ENCODE measurements at places on chromosomes 2 and 18.
A peak's percentile ranks its signal among the peaks of the same experiment; 100 is the strongest.

- no peak for DNase-seq
Measured at GRCh38 chr18:14026199-14026598, 106.0 kb downstream of the ZNF519 start.

DNA sequence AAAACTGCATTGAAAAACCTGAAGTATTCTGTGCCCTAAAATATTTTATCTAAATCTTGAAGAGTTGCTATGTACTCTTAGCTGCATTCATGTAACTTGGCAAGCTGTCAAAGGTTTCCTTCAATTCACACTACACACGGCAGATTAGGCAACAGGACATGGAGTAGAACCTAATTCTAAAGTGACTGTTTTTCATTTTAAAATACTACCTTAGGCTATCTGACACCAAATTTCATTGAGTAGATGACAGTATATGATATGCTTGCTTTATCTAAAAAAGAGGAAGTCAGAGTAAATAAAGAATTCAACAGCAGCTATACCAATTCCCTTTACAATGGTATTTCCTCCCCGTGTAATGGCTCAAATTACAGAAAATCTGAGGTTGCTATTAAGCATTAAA, 45.4 kb downstream of the EXOC6B start:
- peak; percentile 52 for DNase-seq

- no peak for DNase-seq
Measured at GRCh38 chr2:38665854-38666555, at the start of gene GALM. Gene GALM (plus strand): TSS chr2:38666114. CDS start chr2:38666162, 48 bp downstream.

GRCh38 chr2:209565896-209566582, 142.2 kb downstream of the MAP2 start:
- DNase-seq: peak; percentile 6

DNA sequence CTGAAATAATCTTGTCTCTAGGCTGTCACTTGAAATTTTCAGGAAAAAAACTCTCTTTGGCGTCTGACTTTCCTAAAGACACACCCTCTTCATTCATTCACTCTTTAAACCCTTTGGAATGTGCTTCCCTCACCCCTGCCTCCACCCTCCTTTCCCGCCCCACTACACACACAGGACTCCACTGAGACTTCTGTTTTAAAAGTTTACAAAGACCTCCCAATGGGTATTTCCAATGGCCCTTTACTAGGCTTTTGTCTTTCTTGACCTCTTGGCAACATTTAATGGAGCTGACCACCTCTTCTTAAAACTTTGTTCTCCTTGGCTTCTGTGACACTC, 96.1 kb downstream of the RBMS1 start:
- no peak for DNase-seq

GRCh38 chr2:219570924-219571310, 422 bp downstream of the OBSL1 start:
- no peak for DNase-seq

DNA sequence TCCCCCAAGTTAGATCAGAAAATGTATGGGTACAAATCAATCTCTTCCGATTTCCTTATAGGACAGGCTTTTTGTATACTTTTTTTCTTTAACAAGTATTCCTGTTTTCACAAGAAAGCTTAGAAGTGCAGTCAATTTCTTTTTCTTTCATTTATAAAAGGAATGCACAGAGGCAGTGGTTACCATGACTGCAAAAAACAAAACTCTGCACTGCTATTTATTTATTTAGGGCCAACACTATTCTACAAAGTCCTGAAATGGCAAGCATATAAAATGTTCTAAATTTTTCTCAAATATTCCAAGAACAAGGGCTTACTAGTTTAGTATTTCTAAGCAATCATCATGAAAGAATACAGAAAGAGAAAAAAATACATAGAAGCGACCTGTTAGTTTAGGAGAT, 22.2 kb downstream of the ATAD2B start:
- no peak for DNase-seq

DNA sequence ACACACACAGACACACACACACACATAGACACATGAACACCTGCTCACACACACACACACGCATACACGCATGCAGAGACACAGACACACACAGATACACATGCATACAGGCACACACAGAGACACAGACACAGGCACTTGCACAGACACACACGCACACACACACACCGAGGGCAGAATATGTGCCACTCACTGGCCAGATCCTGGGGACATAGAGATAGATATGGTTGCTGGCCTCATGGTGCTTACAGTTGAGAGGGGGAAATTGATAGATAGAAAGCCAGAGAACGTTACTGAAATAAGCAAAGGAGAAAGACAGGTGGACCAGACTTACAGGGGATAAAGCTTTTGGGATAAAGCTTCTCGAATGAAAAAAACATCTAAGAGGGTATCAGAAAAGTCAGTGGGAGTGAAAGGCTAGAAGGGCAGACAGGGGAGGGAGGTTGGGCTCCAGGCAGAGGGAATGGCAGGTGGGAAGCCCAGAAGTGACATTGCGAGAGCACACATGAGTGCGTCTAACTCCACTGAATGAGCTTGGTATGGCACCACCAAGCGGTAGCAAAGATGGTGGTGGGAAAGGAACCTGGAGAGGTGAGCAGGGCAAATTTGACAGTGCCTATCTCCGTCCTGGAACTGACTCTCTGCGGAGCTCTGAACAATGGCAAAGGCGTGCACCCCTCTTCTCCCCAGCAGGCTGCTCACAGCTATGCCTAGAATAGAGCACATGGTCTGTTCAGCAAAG, 390.1 kb upstream of the TRIB2 start:
- no peak for DNase-seq

DNA sequence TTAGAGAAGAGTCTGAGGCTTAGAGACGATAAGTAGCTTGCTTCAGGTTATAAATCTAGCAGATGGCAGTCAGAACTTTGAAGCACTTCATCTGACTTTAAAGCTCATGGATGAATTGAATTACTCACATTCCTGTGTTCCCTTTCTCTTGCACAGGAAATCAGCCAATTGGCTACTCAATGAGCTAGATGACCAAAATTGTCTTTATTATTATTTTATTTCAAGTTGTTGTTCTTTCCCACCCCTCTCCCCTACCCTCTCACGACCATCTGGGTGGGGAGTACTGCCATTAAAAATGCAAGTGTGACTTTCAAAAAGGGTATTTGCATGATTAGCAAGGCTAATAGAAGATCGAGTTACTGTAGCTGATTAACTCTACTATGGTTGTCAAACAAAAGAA, 491.1 kb downstream of the NR4A2 start:
- no peak for DNase-seq

- peak; percentile 44 for DNase-seq
Measured at GRCh38 chr2:162301151-162301804, 17.2 kb downstream of the IFIH1 start.

DNA sequence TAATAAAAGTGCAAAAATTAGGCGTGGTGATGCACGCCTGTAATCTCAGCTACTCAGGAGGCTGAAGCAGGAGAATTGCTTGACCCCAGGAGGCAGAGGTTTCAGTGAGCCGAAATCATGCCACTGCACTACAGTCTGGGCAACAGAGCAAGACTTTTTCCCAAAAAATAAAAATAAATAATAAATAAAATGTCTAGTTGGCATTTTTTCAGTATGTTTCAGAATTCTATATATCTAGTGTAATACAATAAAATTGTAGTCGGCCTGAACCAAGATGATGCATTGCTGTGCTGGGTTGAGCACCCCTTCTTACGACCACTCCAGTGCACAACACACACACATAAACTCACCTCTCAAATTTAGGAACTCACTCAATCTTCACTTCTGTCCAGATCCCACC, 108.2 kb downstream of the XIRP2 start:
- no peak for DNase-seq

GRCh38 chr2:208892203-208892602, 485.6 kb downstream of the PTH2R start:
- no peak for DNase-seq

- no peak for DNase-seq
Measured at GRCh38 chr2:42216694-42217093, 47.5 kb downstream of the EML4 start.

DNA sequence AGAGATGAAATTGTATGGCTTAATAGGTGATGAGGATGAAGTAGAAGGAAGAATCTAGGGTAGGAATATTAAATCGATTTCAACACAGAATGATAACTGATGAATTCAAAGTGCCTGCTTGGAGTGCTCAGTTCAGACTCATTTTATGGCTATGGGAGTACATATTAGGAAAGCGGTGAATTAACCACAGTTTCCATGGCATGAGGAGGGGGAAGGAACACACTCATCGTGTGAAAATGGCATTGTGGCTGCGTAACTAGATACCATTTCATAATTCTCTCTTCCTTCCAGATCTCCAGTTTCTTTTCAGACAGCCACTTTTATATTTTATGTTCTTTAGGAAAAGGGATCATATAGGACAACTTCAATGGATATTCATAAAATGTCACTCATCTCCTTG, 232.3 kb upstream of the KCNJ3 start:
- DNase-seq: no peak

Data from NCI-H2029 (cell line).